ENCODE measurements at places on chromosomes 1 and 21. TPM values are rescaled to one million over a fixed set of nuclear protein-coding genes. Genes with fewer than 3 reads are reported as not detected.

Gene LDLRAD1
- polyA plus RNA-seq, result not detected

Gene CSMD2
- 0.10 TPM for polyA plus RNA-seq

Gene ELF3
- polyA plus RNA-seq, result 0.25 TPM

Gene DMRTA2
- 0.01 TPM for polyA plus RNA-seq

Gene FCAMR
- not detected for polyA plus RNA-seq

Measured in psoas muscle (tissue), 8 donors.